Fibroblast of skin of left biceps (primary cell): ENCODE measurements at places on chromosomes 13 and 19.

GRCh38 chr13:79491715-79492114 lies 10.8 kb downstream of the NDFIP2 start:
- peak; percentile 83 for DNase-seq

DNA sequence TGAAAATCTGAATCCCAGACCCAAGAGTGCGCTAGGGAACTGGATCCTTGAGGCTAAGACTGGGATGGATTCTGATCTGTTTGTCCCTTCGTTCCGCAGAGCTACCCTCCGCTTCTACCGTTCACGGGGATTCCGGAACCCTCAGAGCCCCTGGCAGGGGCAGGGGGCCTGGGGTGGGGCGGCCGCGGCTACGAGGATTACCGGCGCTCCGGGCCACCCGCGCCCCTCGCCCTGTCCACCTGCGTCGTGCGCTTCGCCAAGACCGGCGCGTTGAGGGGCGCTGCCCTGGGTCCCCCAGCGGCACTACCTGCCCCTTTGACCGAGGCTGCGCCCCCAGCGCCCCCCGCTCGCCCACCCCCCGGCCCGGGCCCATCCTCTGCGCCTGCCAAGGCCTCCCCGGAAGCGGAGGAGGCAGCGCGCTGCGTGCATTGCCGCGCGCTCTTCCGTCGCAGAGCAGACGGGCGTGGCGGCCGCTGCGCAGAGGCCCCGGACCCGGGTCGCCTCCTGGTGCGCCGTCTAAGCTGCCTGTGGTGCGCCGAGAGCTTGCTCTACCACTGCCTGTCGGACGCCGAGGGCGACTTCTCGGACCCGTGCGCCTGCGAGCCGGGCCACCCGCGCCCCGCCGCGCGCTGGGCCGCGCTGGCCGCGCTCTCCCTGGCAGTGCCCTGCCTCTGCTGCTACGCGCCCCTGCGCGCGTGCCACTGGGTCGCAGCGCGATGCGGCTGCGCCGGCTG lies 7.1 kb downstream of the SPRED3 start:
- no peak for DNase-seq

DNA sequence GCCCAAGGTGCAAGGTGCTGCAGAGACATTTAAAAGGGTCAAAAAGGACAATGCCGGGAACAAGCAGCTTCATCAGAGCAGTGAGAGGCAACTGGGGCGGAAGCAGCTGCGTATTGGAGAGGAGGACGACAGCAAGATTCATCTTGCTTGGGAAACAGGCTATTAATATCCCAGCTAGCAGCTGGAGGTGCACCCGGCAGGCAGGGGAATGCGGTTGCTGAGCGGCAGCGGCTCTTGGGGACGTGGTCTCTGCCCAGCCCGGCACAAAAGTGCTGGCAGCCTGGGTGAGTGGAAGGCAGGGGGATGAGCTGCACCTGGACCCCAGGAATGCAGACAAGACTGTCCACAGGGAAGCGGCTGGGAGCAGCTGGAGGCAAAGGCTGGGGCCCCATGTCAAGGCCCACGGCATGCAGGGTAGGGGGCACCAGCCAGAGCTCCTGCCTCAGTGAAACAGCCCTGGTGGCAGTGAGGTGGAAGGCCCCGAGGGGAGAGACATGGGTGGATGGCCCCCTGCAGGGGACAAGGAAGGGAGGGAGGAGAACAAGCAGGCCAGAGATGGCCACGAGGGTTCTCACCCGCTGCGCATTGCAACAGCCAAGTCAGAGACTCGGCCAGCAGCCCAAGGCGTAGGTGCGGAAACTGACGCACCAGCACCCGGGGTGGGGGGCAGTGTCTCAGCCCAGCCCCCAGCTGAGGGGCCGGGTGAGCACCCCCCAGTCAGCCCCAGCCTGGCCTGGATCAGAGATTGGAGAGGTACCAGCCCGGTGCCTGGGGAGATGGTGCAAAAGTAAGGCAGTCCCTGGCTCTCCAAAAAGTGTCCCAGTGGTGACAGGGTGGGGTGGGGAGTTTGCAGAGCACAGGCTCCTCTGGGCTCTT lies 34.4 kb downstream of the PEPD start:
- DNase-seq: no peak

DNA sequence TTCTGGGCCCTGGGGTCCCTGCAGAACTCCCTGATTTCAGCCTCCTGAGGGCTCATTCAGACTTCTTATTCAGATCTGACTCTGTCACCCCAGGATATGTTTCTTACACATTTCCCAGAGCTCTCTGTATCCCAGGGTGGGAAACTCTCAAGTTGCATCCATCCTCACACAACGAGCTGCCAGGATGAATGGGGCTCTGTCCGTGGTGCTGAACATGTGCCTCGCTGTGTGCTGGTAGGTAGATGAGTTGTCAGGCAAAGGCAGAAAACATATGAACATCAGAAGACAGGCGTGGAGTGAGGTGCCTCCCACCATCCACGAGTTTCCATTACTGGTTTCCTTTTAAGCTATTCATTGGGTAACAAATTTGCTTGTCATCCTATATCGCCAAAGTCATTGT lies 11.4 kb upstream of the IGFL1 start:
- DNase-seq: no peak

DNA sequence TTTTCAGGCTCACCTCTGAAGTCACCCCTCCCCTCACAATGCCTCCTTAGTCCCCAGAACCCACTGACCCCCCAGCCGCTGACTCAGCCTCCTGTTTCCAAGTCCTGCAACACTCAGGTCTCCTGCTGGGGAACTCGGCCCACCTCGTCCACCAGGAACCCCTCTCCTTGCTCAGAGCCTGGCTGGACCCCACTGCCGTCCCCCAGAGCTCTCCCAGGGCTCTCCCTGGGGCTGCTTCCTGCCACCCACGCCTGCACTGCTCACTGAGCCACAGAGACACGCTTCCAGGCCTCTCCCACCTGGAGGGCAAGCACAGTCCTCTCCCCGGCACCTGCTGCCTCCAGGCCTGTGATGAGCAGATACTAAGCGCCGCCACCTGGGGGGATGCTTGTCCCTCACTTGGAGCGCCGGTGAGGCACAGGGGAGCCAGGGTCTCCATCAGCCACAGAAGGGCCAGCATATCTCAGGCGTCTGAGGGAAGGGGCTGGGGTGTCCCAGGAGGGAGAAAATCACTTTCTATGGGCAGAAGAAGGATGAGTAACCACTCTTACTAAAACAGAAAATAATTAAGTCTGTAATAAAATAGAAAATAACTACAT lies 53.8 kb downstream of the KLF2 start:
- no peak for DNase-seq

- DNase-seq: no peak
Measured at GRCh38 chr19:35883882-35884281, 15.5 kb downstream of the APLP1 start.

- DNase-seq: no peak
Measured at GRCh38 chr19:17840019-17840418, 7.8 kb downstream of the JAK3 start.

GRCh38 chr19:56290104-56290503 lies 17.6 kb downstream of the EDDM13 start:
- DNase-seq: no peak

GRCh38 chr13:29583073-29583785 lies 12.3 kb downstream of the SLC7A1 start:
- DNase-seq: no peak

DNA sequence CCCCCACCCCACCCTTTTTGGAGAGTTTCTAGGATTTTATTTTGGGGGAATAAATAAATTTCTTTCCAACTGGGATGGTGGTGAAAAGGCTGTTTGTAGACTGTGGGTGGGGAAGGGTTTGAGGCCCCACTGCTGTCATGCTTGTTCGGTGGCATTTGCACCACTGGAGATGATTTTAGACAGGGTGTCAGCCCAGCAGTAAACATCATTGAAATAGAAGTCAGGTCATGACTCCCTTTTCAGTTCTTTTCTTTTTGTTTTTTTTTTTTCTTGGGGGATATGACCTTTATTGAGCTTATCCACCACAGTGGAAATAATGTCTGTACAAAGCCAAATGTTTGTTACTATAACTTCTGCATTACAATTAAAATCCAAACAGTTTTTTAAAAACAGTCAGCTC lies 14.1 kb downstream of the UBAC2 start:
- no peak for DNase-seq

- DNase-seq: no peak
Measured at GRCh38 chr19:18282021-18282787, 782 bp upstream of the JUND start.

- DNase-seq: no peak
Measured at GRCh38 chr13:108227651-108228272, 9.6 kb downstream of the ABHD13 start.

GRCh38 chr13:30829145-30829832 lies 76.8 kb upstream of the MEDAG start:
- DNase-seq: no peak

DNA sequence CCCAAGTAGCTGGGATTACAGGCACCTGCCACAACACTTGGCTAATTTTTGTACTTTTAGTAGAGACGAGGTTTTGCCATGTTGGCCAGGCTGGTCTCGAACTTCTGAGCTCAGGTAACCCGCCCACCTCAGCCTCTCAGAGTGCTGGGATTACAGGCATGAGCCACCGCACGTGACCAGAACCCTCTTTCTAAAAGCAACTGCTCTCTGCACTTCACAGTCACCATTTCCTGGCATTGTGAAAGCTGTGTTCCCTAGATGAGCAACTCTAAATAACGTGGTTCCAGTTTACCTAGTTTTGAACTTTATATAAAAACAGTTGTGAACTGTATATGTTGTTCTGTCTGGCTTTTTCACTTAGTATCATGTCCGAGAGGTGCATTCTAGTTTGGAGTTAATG lies 152.9 kb downstream of the SIPA1L3 start:
- DNase-seq: no peak

GRCh38 chr19:49567861-49568441 lies 12.4 kb downstream of the NOSIP start:
- DNase-seq: no peak

DNA sequence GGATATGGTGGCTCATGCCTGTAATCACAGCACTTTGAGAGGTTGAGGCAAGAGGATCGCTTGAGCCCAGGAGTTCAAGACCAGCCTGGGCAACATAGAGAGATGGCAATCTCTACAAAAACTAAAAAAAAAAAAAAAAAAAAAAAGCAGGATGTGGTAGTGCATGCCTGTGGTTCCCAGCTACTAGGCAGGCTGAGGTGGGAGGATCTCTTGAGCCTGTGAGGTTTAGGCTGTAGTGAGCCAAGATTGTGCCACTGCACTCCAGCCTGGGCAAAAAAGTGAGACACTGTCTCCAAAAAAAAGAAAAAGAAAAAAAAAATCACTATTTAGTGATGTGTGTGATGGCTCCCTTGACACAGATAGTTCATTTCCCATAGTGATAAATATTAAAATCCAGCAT lies 365.0 kb upstream of the NBEA start:
- no peak for DNase-seq

DNA sequence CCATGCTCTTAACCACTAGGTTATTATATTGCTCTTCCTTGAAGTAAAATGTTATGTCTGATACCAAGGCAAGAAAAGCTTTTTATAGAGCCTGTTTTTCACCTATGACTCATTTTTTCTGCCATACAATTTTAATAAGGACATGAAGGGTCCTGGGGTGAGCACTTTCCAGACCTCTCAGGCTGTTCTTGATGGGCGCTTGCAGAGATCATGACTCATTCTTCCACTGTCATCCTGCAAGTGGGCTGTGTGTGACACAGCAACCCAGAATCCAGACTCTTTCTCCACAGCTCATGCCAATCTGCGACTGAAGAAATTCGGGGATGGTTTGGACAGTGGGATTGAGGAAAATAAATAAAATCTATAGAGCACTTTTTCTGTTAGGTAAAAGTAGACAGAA lies 506.7 kb upstream of the NBEA start:
- no peak for DNase-seq

DNA sequence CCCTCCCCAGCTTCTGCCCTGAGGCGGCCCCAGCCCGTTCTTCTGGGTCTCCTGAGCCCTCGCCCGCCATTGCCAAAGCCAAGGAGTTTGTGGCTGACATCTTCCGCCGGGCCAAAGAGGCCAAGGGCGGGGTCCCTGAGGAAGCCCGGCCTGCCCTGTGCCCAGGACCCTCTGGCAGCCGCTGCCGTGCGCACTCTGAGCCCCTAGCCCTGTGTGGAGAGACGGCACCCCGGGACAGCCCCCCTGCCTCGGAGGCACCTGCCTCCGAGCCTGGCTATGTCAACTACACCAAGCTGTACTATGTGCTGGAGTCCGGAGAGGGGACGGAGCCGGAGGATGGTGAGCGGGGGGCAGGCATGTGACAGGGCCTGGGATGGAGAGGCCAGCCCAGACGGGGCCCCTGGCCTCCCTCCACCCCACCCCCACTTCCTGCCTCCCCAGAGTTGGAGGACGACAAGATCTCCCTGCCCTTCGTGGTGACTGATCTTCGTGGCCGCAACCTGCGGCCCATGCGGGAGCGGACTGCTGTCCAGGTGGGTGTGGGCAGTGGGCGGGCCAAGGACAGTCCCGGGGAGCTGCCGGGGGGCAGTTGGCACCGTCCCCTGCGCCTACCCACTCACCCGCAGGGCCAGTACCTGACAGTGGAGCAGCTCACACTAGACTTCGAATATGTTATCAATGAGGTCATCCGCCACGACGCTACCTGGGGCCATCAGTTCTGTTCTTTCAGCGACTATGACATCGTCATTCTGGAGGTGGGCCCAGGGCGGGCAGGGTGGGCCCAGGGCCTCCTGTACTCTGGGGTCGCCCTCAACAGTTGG lies 7.0 kb downstream of the DCAF15 start:
- DNase-seq: no peak

- no peak for DNase-seq
Measured at GRCh38 chr13:110119935-110120905, 186.7 kb downstream of the COL4A1 start.

DNA sequence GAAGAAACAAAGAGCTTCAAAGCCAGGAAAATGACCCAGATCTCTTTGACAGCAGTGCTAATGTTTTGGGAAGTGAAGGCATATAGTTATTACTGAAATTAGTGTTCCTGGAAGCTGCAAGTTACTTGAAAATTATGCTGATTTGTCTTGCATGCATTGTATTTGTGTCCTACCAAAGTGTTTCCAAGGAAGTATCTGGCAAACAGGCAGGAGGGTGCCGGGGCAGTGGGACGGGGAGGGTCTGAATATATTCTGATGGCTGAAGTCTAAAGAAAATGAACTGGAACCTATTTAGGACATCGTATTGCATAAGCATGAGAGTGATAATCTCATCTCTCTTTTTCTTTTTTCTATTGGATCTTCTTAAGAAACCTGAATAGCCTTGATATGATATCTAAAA lies 9.0 kb downstream of the RNASEH2B start:
- no peak for DNase-seq
